Fibroblast of gingiva (primary cell): ENCODE measurements at places on chromosomes 12 and 14.

DNA sequence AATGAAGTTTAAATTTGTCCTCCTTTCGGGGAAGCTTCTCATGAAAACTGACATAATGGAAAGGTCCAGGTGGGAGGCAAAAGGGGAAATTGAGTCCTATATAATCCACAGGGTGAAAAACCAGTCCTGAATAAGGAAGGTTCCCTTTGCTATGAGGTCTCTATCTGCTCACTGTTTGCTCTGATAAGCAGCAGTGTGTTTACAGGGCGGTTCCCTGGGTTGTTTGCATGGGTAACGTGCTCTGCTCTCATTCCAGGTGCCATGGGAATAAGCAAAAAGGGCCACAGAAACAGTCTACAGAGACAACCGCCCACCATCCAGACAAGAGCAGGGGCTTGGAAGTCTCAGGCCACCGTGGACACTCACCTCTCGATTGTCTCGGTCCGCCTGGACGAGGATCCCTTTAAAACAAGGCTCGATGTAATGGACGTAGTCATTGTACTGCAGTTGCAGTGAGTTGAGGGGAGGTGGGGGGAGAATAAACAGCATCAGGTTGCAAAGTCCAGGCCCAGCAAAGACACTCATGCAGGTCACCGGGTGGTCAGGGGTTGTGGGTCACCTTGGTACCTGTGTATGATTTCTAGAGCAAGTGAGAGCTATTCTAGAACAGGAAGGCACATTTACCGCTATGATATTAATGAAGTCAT, 32.7 kb downstream of the CACNA2D4 start:
- no peak for DNase-seq

DNA sequence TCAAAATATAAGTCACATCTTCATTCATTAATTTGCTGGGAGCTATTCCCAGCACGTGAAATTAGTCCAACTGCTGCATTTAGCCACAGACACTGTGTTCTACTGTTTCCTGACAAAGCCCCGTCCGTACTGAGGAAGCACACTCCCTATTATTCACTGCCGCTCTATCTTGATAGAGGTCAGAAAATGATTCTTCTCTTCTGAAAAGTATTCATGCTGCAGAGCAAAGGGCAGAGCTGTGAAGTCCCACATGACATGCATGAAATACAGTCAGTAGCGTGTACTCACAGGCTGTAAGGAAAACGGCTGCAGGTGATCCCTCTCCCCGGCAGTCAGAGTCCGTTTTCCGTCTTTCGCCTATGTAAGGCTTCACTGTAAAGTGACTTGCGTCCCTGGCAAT, 302.5 kb upstream of the FKBP4 start:
- DNase-seq, result no peak

DNA sequence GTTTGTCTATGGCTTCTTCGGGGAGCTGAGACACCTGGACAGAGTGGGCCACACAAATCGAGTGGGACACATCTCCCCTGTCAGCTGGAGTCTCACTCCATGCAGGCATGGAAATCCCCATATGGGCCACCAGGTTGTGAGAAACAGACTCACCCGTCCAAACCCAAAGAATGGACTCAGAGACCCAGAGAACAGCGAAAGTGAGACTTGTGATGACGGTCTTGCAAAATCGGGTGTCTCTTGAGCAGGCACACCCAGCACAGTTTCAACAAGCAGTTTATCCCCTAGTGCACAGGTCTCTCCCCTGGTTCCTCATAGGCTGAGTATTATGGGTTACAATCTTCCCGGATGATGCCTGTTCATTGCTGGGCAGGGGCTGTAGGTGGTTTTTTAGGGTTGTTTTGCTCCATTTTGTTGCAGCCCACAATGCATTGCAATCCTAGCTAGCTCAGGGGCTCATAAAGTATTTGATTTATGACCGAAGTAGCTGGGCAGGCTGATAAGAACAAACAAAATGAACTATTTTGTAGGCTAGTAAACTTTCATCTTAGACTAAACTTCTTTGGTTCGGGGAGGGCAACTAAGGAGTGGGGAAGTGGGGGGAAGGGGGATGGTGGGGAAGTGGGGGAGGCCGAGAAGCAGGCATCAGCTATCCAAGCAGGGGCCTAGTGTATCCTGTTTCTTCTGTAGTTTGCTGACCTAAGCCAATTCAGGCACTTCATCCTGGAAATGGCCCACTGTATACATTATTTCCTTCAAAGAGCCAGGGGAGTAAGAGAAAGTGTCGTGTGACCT, 45.3 kb downstream of the IQSEC3 start:
- no peak for DNase-seq

DNA sequence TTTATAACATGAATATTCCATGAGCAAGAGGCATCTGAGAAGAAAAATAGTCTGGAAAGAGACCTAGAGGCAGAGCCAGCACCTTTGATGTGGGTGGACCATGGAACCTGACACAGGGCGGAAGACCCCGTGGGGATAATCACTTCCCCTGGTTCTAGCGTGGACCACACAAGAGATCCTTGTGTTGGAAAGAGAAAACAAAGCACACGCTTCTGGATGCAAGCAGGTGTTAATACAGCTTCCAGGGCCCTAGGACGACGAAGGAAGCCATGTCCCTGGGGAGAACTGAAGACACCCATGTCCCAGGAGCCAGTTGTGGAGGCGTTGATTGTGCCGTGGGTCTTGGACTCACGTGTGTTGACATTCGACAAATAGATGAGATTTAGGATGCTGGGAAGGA, 102.9 kb downstream of the ADGRD1 start:
- no peak for DNase-seq

- DNase-seq, result no peak
These were observed 46.2 kb downstream of the GALNT8 start for GRCh38 chr12:4766445-4766844.

- DNase-seq, result no peak
These were observed 3.1 kb downstream of the ADCY4 start for GRCh38 chr14:24331731-24332267.

- no peak for DNase-seq
These were observed 540 bp downstream of the PAX9 start for GRCh38 chr14:36662258-36662542.

- no peak for DNase-seq
These were observed 1423.6 kb downstream of the AACS start for GRCh38 chr12:126488806-126489205.

DNA sequence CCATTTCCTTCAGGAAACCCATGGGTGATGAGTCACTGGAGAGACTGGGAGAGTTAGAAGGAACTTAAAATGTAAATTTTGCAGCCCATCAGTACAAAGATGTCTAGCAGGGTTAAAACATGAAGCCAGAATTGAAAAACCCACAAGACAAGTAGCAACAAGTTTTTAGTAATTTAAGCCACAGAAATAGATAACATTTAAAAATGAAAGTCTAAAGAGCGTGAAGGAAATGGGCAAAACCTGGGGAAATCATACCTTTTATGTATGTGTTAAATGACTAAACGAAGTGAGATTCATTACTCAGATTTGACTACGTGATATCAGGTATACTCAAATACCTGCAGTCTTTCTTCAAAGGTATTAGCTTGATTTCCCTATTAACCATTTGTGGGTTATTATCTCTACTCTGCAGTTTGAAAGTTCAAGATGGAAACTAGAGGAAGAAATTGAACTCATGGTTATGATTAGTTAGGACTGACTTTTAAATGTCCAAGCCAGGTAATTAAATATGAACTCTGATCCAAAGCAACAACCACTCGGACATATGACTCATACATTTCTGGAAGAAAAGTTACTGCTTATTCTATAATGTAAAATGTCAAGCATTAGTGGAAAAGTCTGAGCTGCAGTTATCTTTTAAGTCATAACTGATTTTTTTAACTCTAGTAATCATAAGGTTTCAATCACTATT, 84.1 kb downstream of the ITPR2 start:
- DNase-seq, result peak; percentile 49

DNA sequence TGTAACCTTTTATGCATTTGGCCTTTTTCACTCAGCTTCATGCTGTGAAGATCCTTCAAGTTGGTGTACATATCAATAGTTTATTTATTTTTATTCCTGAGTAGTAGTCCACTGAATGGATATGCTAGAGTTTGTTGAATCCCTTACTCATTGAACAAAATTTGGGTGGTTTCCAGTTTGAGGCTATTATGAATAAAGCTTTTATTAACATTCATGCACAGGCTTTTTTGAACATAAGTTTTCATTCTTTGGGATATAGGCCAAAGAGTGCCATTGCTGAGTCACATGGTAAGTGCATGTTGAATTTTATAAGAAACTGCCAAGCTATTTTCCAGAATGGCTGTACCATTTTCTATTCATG, 59.5 kb upstream of the CAPRIN2 start:
- DNase-seq, result no peak

DNA sequence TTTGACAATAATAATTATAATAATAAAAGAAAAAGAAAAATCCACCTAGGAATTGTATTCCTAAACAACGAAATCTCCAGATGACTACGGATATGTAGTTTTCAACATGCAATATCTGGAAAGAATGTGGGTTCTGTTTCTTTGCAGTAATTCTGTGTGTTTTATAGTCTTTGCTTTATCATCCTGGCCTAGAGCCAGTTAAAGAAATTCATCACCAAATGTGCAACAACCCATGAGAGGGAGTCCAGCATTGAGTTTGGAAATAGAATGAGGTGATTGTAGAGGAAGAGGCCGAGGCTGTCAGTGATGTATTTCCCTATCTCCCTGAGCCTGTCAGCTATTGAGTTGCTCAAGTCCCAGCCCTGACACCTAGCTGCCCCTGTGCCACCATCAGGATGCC, 200.5 kb upstream of the DCN start:
- DNase-seq, result no peak

- no peak for DNase-seq
These were observed 107.5 kb upstream of the NCOR2 start for GRCh38 chr12:124674937-124675336.

DNA sequence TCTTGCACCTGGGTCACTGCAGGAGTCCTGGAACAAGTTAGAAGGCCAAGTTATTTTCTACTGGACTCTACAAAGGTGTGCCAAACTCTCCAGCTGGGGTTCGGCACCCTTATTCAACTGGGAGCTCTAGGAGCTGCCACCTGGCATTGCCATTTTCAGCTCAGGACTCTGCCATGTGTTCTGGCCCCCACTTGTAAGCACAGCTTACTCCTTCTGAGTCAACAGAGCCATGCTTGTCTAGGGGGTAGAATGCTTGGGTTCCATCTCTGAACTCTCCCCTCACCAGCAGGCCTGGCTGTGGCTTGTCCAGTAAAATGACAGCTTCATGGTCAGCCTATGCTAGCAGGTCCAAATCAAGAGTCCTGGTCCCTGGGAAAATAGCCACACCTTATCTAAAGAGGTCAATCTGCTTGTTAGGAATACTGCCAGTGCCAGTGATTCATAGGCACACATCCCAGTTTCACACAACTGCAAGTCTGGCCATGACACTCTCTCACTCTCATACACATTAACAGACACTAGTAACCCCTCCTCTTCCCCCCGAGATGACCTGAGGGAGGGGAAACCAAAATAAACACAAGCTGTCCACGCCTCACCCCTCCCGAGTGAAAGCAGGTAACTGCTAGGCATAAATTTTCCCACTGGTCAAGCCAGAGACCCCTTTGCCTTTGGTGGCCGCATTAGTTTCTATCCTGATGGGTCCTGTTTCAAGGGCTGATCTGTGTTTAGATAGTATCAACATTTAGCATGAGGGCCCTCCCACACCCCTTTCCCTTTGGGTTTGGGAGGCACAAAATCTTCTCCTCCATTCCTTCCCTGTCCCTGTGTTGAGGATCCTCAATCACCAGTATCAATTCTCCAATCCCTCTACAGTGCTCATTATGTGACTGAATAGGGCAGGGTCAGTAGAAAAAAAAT, 182.3 kb upstream of the GZMB start:
- DNase-seq, result no peak

- DNase-seq, result no peak
These were observed 42.9 kb upstream of the TESC start for GRCh38 chr12:117142094-117142493.

DNA sequence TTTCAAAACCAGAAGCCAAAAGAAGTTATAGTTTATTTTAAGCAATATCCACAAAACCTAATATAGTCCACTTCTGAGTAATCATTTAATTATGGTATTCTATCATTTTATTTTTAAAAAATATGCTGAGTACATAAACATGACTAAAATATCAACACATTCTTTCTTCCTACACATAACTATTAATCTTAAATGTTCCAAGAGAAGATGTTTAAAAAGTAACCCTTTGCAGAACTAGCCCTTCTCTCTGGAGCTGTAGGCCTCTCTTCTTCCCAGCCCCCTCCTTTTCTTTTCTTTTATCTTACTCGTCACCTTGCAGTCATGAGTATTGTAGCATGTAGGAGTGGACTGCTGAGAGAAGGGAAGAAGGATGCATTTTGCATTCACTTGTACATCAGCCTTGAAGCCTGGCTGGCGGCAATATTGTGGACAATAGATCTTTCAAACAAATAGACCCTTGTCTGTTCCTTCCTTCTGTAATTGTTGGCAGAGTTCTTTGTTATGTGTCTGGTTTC, 941.9 kb downstream of the NRXN3 start:
- no peak for DNase-seq

DNA sequence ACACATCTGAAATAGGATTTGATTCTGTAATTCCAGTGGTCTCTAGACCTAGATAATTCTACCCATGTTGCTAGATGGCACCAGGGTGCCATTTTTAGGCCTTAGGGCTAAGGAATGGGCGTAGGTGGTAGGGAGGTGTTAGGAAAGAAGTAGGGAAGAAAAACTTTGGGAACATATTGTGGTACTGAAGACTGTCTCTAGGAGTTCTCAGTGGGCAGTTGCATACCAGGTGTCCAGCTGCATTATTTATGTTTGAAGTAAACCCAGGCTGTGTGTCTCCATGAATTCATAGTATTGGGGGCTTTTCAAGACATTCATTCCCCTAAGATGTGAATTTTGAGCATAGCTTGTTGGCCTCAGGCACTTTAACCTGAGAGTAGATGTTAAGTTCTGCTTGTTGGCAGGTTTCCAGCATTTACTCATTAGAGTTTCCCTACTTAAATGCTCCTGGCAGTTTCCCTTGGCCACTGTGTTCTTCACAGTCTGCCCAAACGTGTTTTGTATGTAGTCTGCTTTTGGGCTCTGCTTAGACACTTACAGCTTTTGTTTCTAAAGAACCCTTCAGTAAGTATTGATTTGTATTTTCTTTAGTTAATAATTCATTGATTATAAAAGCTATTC, 31.5 kb upstream of the CCT2 start:
- peak; percentile 36 for DNase-seq

DNA sequence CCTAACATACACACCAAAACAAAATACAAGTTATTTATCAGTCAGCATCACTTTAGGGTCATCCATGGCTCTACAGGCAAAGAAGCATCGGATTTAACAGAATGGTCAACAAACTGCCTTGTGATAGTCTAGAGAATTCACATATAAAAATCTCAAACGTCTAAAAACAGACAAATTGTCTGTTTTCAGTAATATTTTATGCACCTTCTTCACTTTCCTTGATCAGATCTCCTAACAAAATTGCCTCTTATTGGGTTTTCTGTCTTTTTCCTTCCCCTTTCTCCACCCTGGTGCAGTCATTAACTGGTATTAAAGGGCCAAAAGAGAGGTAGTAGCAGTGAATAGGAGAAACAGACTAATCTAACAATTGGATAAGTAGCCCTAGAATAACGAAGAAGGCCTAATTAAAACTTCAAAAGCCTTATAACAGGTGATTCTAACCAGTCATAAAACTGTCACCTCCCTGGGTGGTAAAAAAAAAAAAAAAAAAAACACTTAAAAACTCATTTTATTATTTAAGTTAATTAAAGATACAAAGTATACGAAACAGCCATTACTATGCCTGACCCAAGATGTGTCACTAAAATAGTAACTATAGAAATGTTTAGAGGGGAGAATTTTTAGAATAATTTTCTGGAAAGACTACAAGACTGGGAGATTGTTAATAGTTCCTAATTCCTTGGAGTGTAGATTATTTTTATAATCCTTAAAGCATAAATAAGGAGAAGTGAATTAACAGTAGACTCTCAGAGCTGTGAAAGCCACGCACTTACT, 1.5 kb downstream of the KIF21A start:
- no peak for DNase-seq
